GM23248 (cell line): ENCODE measurements at places on chromosomes 16 and 17.
A peak's percentile ranks its signal among the peaks of the same experiment; 100 is the strongest.

GRCh38 chr16:57240851-57241250 is 4.2 kb upstream of the ARL2BP start:
- H3K36me3 ChIP-seq, result peaks cover 24% of the 10 kb centered on the region
- no peak for DNase-seq
- H3K4me1 ChIP-seq, result peaks cover 5% of the 10 kb centered on the region; the same call in 1 of the 2 replicates

DNA sequence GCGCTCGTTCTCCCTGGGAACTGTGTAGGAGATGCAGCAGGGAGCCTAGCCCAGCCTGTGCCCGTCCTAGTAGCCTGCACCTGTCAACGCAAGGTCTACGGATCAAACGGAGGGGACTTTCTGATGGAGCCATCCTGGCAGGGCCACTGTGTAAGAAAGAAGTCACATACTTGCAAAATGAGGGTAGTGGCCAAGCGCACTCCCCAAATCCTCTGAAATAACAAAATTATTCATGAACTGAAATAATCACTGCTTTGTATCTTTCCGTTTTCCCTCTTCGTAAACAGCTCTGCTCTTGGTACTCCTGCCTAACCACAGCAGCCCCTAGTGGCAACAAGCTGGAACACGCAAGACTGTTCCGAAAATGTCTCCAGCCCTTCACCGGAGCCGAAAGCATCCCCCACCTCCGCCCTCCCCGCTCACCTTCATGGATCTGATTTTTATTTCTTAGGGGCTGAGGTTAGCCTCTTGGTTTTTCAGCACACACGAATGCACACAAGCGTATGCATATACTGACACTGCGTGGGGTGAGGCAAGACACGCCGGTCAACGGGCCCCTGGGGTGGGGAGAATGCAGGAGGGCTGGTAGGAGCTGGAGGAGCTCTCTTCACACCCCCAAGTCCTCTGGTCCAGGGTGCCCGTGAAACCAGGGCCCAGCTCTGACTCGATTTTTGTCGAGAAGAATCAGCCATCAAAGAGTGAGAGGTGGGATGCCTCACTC is 100.8 kb downstream of the ABCC12 start:
- peaks cover 4% of the 10 kb centered on the region for H3K4me1 ChIP-seq
- 0 out of 2 replicates have a peak, but pooled peaks cover 12% of the 10 kb centered on the region for H3K27me3 ChIP-seq
- H3K27ac ChIP-seq, result no peak overlapping the region
- H3K36me3 ChIP-seq, result no peaks in the 10 kb centered on the region

GRCh38 chr16:48831076-48831722 is 221.2 kb upstream of the N4BP1 start:
- H3K36me3 ChIP-seq, result no peaks in the 10 kb centered on the region
- no peak overlapping the region for H3K4me3 ChIP-seq
- H3K27ac ChIP-seq, result no peak overlapping the region
- no peaks in the 10 kb centered on the region for H3K4me1 ChIP-seq

DNA sequence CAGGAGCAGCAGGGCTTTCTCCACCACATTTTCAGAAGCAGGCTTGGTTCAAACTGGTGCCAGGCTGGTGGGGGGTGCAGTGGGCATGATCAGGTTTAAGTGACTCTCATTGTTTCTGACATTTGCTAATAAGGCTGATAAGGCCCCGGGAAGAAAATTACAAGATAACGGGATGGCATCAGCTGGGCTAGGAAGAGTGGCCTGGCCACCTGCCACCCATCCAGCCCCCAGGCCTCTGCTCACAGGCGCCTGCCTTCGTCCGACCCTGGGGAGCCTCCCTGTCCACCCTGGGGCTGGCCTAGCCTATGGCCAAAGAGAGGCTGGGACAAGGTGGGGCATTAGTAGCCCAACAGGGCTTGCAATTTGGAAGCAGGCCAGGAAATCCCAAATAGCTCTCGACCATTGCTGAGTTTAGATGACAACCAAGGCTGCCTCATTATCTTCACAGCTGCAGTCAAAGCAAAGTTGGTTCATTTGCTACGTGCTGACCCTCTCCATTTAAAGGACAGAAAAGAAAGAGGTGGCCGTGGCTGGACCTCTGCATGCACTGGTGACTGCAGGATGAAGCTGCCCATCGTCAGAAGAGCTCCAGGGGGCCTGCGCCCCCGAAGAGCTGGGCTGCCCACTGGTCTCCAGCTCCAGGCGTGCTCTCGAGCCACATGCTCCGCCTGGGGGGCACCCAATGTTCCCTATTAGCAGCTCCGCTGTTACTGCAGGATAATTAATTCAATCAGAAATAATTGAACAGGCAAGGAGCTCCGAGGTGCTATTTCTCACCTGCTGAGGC is 44.9 kb downstream of the PEMT start:
- H3K27me3 ChIP-seq, result no peaks in the 10 kb centered on the region
- H3K36me3 ChIP-seq, result no peaks in the 10 kb centered on the region
- H3K27ac ChIP-seq, result no peak overlapping the region
- H3K4me1 ChIP-seq, result peaks cover 8% of the 10 kb centered on the region
- no peak overlapping the region for H3K4me3 ChIP-seq

GRCh38 chr17:76149214-76149613 is 8.2 kb upstream of the FOXJ1 start:
- no peaks in the 10 kb centered on the region for H3K36me3 ChIP-seq
- H3K27me3 ChIP-seq, result no peaks in the 10 kb centered on the region
- H3K4me3 ChIP-seq, result no peak overlapping the region
- no peak for DNase-seq
- no peaks in the 10 kb centered on the region for H3K4me1 ChIP-seq

DNA sequence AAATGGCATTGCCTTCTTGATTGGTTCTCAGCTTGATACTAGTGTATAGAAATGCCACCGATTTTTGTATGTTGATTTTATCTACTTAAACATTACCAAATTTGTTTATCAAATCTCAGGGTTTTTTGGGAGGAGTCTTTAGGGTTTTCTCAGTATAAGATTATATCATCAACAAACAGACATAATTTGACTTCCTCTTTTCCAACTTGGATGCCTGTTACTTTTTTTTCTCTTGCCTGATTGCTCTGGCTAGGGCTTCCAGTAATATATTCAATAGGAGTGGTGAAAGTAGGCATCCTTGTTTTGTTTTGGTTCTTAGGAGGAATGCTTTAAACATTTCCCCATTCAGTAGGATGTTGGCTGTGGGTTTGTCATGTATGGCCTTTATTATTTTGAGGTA is 29.1 kb downstream of the EFCAB13 start:
- H3K4me3 ChIP-seq, result no peak overlapping the region
- no peaks in the 10 kb centered on the region for H3K4me1 ChIP-seq
- H3K36me3 ChIP-seq, result no peaks in the 10 kb centered on the region
- H3K27ac ChIP-seq, result no peak overlapping the region
- H3K27me3 ChIP-seq, result no peaks in the 10 kb centered on the region
- no peak for DNase-seq

- peak; percentile 48 for DNase-seq
- peak within 1 kb of the TSS; percentile 96 for H3K27ac ChIP-seq
- H3K36me3 ChIP-seq, result peaks cover 19% of the 10 kb centered on the region; the same call in 1 of the 2 replicates
- H3K27me3 ChIP-seq, result no peaks in the 10 kb centered on the region
- peak within 1 kb of the TSS; percentile 95 for H3K4me3 ChIP-seq
Observed at GRCh38 chr17:81859906-81860755, at the start of gene P4HB. TSS of gene P4HB (minus strand) at chr17:81860535. CDS start at chr17:81860471, 64 bp downstream.

GRCh38 chr16:78877114-78877655 is 723.4 kb downstream of the MAF start:
- no peak overlapping the region for H3K4me3 ChIP-seq
- no peak overlapping the region for H3K27ac ChIP-seq
- no peaks in the 10 kb centered on the region for H3K36me3 ChIP-seq
- DNase-seq, result no peak
- H3K27me3 ChIP-seq, result no peaks in the 10 kb centered on the region

DNA sequence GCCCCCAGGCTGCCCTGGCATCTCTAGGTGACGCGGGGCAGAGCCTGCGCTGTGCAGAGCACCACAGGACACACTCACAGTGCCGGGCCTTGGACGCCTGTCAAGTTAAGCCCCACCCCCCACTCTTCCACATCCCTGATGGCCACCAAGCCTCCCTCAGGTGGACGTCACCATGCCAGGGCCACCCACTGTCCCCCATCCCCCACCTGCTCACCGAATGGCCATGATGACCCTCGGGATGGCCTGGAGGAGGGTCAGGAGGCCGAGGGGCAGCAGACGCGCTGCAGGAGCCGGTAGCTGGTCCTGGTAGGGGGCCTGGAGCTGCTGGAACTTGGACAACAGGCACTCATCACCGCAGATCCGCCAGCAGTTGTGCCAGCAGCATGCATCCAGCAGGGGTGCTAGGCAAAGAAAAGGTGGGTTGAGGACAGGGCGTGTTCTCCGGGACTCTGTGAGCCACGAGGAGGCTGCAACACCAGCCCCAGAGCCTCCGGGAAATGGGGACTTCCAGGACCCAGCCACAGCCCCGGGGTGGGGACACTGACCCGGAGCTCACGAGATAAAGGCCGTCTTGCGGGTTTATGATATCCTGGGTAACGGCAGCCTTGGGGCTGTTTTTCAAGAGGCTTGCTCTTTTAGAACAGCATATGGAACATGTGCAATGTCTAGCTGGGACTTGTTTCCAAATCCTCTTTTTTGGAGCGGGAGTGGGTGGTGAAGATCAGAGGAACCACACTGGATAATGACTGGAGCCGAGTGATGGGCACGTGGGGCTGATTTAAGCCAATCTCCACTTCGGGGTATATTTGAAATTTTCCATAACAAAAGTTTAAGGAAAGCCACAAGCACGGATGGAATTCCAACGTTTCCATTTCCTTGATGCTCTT is 11.4 kb downstream of the C16orf95 start:
- DNase-seq, result peak; percentile 35
- no peak overlapping the region for H3K4me3 ChIP-seq
- no peaks in the 10 kb centered on the region for H3K4me1 ChIP-seq
- no peak overlapping the region for H3K27ac ChIP-seq

DNA sequence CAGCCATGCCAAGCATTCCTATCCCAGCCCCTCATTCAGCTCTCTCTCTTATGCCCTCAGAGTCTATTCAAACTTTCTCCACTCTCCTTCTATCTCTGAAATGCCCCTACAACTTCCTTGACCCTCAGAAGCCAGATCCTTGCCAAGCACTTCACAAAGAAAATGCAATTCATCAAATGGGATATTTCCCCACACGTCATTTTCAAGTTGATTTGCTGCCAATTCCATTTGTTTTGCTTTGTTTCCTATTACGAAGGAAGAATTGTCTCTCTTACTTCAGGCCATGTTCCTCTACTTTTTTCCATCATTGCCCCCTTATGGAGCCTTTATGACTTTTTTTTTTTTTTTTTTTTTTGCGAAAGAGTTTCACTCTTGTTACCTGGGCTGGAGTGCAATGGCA is 9.2 kb upstream of the ALOX12 start:
- no peak overlapping the region for H3K4me3 ChIP-seq
- H3K27me3 ChIP-seq, result no peaks in the 10 kb centered on the region
- H3K4me1 ChIP-seq, result no peaks in the 10 kb centered on the region
- H3K27ac ChIP-seq, result no peak overlapping the region
- DNase-seq, result no peak

DNA sequence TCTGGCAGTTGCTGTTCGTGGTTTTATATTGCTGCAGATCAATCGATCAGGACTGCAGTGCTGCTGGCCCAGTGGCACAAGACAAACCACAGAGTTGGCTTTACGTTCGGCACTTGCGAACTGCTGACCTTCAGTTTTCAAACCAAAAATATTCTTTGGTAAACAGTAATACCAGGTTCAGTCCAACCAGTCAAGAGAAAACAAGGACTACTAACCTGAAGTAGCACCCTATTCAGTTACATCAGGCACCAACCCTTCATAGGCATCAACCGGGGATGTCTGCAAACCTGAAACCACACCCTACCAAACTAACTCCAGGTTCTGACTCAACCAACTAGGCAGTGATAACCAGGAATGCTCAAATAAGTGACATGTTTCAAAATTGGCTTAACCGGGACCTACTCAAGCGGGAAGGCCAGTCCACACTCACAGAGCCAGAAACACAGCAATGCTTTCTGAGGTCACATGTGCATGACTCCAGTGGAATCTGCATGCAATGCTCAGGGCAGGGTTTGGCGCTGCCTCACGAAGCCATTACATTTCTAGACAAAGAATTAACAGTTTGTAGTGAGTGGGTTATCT is 91.1 kb downstream of the SMG6 start:
- DNase-seq, result peak; percentile 93
- H3K36me3 ChIP-seq, result no peaks in the 10 kb centered on the region
- peaks cover 54% of the 10 kb centered on the region for H3K4me1 ChIP-seq
- H3K4me3 ChIP-seq, result peak overlapping the region; percentile 58
- H3K27ac ChIP-seq, result peak overlapping the region; percentile 99

GRCh38 chr16:24178496-24178895 is 77.6 kb upstream of the CACNG3 start:
- peak; percentile 1 for DNase-seq
- no peak overlapping the region for H3K27ac ChIP-seq
- no peaks in the 10 kb centered on the region for H3K36me3 ChIP-seq
- no peaks in the 10 kb centered on the region for H3K4me1 ChIP-seq
- H3K4me3 ChIP-seq, result no peak overlapping the region

DNA sequence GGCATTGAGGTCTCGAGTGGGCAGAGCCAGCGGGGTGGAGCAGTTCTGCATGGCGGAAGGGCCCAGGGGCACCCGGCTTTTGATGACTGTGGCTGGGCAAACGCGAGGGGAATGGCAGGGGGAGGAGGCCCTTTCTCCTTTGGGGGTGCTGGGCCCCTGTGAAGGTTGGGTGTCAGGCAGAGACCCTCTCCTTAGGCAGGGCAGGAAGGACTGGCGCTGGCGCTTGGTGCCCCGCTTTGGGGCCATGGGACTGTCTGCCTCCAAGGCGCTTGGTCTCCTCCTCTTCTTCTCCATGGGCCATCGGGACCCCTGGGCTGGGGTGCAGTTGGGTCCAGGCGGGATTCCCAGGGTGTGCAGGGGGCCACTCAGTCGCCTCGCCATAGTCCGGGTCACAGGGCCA is 12.8 kb upstream of the GFAP start:
- no peak overlapping the region for H3K4me3 ChIP-seq
- H3K27me3 ChIP-seq, result no peaks in the 10 kb centered on the region
- H3K4me1 ChIP-seq, result no peaks in the 10 kb centered on the region

- no peak for DNase-seq
- H3K36me3 ChIP-seq, result no peaks in the 10 kb centered on the region
- H3K4me1 ChIP-seq, result no peaks in the 10 kb centered on the region
- no peak overlapping the region for H3K4me3 ChIP-seq
- no peak overlapping the region for H3K27ac ChIP-seq
- H3K27me3 ChIP-seq, result no peaks in the 10 kb centered on the region
Observed at GRCh38 chr17:51957786-51958185, 200.7 kb downstream of the CA10 start.

DNA sequence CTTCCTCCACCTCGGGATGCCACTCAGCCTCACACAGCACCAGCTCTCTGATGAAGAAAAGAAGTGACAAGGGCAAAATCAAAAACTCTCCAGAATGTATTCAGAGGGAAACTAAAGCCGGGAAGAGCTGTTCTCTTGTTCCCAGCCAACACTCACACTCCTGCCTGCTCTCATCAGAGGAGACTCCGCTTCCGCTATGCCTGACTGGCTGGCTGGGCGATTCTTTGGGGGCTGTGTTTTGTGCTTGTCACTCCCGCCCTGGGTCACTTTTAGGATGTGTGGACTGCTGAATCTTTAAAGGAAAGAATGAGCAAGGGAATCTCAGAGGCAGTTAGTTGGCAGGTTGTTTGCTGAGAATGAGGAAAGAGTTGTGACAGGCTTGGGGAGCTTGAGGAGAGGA is 54.6 kb upstream of the TBX2 start:
- DNase-seq, result no peak
- H3K36me3 ChIP-seq, result no peaks in the 10 kb centered on the region
- H3K27me3 ChIP-seq, result no peaks in the 10 kb centered on the region
- no peak overlapping the region for H3K27ac ChIP-seq
- no peak overlapping the region for H3K4me3 ChIP-seq

DNA sequence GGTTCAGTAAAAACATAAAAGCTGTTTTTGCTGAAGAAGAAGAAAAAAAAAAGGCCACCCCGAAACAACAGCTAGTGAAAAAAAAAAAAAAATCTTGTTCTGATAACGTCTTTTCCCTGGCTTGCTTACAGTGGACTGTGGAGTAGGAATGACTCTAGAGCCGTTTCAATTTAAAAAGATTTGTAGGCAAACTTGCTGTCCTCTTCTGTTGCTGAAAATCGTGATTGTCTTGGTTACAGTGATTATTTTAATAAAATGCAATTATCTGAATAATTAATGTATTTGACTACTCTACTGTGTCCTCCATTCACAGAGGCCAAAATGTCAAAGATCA is 190.6 kb upstream of the TBX2 start:
- no peak overlapping the region for H3K4me3 ChIP-seq
- H3K4me1 ChIP-seq, result 0 out of 2 replicates have a peak, but pooled peaks cover 9% of the 10 kb centered on the region
